ENCODE measurements at places on chromosomes 11 and 22.

- no peak for DNase-seq
Measured at GRCh38 chr11:17472467-17472866, 4.2 kb downstream of the ABCC8 start.

- DNase-seq, result no peak
Measured at GRCh38 chr11:11069841-11070835, 212.3 kb upstream of the ZBED5 start.

- DNase-seq, result no peak
Measured at GRCh38 chr11:22566293-22566692, 59.3 kb downstream of the FANCF start.

- DNase-seq, result no peak
Measured at GRCh38 chr11:117475716-117476530, 148.3 kb downstream of the CEP164 start.

GRCh38 chr11:104772806-104773241, 125.4 kb downstream of the CASP12 start:
- DNase-seq, result no peak

Measured in stimulated activated CD4-positive, alpha-beta T cell treated with anti-CD3 and anti-CD28 coated beads, Interleukin-2, amount 100 ng/mL, for 4 hours (primary cell).